ENCODE measurements at places on chromosomes 5 and 9.

- no peak for DNase-seq
Observed at GRCh38 chr5:26690511-26690910, 347.9 kb downstream of the CDH9 start.

DNA sequence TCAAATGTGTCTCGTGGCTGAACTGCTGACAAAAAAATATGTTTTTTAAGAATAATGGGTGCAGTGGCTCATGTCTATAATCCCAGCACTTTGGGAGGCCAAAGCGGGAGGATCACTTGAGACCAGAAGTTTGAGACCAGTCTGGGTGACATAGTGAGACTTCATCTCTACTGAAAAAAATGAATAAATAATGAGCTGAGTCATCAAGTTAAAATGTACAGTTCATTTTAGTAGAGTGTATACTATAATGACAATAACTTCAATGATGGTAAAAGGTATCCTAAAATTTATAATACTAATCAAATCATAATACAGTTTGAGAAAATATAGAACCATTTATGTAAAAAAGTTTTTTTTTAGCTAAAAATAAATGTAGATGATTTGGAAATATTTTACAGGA lies 37.9 kb upstream of the TJP2 start:
- DNase-seq = no peak

GRCh38 chr5:154478224-154478565 lies at the start of gene HAND1:
Gene HAND1 (minus strand): TSS chr5:154478227. CDS start chr5:154478008, 219 bp downstream.
- DNase-seq = no peak

GRCh38 chr9:85723215-85723614 lies 18.5 kb downstream of the AGTPBP1 start:
- DNase-seq = peak; percentile 17

DNA sequence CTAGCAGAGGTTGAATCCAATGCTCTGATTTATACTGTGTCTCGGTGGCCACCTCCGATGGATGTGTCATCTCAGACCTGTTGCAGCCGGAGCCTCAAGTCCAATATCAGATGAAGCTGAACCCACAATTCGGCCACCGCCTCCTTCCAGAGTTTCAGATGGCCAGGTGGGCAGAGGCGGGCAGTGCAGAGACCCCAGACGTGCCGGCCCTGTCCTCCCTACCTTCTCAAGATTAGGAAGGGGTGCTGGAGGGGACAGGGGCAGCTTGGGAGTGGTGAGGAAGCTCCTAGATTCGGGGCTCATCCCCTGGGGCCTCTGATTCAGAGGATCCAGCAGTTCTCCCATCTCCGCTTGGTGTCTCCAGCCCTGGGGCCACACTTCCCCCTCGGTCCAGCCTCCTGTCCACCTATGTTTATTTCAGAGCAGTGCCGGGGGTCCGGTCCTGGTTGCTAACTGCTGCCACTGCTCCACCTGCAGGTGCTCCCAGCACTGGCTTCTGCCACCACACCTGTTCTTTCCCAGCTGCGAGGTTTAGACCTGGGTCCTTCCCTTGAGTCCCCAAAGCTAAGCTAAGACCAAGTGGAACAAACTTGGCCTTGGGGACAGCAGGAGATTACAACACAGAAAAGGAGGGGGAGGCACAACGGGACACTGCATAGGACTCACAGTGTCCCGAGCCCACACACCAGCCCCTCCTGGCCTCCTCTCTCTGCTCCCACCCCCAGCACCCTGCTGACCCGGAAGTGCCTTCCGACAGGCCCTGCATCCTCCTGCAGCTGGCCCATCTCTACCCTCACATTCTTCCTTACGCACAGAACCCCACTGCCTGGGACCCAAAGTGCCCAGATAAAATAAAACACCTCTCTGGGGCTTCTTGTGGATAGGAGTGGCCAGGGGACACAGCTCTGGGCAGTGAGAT lies 81.6 kb downstream of the NTNG2 start:
- no peak for DNase-seq

- no peak for DNase-seq
Observed at GRCh38 chr5:177959315-177959714, 36.7 kb downstream of the PROP1 start.

DNA sequence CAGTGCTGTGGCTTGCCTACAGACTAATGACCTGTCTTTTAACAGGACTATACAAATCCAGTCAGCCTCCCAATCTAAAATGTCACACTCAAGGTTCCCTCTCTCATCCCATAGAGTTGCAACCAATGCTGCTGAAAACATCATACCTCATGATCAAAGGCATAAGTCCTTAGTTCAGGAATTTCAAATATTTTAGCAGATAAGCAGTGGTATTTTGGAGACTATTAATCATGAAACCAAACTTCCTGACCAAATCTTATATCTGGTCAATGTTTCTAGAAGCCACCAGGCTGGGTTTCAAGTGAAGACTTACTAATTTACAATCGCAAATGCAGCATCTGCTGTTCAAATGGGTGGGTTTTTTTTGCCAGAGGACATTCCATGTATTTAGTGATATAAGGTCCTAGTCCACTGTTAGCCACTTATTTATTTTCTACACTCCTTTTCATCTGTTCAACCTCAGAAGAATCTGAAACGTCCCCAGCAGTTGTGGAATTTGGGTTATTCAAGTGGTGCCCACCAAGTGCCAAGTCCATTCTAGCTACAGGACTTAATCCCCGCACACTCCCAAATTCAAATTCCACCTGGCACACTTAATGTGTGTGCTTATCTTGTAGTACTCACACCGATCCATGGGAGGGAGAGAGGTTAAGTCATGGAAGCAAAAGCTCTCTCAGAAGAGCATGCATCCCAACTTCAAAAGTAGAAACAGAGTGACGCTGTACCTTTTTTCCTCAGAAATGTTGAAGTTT lies 5.8 kb downstream of the TAS2R1 start:
- no peak for DNase-seq

GRCh38 chr5:64330728-64331231 lies 165.1 kb downstream of the RNF180 start:
- no peak for DNase-seq

- DNase-seq = no peak
Observed at GRCh38 chr9:99046542-99047071, 58.3 kb upstream of the TGFBR1 start.

DNA sequence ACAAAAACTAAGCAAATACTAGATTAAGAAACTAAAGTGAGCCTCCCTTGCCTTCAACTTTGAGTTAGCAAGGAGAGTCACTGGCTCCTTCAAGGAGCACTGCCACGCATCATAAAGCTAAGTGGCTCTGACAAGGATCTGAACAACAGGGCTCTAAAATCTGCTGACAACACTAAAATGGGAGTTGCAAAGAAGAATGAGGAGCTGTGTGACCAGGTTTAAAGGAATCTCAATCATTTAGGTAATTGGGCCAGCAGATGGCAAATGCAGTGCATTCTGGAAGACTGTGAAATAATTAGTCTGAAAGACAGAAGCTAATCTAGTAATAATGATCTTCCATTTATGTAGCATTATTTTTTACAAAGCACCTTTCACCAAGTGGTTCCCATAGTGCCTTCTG lies 297.0 kb upstream of the TAS2R1 start:
- DNase-seq = no peak

DNA sequence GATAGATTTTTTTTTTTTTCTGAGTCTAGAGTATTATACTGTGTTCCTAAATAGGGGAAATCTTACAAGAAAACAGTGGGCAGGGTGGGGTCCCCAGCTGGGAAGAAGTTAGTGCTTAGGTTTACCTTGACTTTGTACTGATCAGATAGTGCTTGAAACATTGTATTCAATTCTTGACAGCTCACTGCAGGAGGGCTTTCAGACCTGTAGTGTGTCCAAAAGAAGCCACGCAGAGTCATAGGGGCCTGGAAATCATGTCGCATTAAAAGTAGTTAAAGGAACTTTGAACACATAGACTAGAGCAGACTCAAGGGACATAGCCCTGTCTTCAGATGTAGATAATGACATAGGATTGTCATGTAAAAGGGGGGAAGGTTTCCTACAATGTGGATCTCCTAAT lies 215.4 kb upstream of the NR4A3 start:
- DNase-seq = no peak

DNA sequence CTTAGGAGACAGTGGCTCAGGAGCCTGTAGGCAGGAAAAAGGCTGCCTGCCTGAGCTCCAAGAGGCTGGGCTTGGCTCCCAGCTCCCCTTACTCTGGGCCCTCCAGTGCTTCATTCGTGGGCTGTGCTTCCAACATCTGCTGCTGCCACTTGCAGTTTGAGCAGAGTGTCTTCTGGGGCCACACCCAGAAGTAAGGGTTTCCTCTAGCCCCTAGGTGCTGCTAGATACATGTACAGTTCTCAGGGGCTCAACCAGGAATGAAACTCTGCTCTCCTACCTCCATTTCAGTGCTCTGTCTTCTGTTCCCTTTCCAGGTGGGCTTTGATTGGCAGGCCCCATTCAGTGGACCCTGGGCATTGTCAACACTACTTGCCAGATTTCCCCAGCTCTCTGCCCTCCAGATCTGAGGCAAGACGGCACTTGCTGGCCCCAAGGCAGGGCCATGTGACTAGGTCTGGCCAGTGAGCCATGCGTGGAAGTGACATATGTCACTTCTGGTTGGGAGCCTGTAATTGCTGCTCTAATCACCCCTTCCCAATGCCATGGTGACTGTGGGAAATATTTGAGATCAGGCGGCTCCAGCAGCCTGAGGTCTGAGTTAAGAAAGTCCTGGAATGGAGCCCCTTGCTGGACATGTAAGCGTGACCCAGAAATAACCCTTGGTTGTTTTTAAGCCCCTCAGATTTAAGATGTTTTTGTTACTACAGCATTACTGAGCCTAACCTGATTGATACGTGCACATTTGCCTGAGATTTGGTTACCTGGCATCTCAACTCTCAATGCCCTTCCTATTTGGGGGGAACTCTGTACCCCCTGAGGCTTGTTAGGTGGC lies 9.4 kb upstream of the BOD1 start:
- DNase-seq = no peak

DNA sequence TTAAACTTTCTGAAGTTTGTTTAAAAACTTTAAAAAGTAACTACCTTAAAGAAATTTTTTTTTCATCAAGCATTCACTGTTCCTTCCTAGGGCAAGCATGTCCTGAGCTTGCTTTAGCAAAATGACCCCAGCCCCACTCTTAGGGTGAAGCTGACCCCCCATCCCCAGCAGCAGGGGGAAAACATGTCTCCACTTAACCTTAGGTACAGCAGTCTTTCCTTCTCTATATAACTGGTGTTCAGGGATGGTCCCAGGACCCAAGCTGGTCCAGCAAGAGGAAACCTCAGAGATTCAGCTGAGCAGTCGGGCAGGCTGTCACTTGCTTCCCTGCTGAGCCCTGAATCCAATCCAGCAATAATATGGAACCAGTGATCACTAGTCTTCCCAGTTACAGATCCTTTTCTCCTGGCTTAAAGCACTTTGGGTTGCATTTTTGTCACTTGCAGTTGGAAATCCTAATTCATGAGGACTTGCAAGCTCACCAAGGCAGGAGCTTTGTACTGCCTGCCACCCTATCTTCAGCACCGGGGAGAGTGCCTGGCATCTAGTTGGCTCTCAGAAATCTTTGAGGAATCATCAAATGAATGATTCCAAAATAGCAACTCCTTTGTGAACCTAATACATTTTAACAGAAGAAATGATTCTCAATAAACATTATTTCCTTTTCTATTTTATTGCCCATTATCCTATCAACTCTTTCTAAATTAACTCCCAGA lies 91.2 kb downstream of the FSTL4 start:
- DNase-seq = no peak

DNA sequence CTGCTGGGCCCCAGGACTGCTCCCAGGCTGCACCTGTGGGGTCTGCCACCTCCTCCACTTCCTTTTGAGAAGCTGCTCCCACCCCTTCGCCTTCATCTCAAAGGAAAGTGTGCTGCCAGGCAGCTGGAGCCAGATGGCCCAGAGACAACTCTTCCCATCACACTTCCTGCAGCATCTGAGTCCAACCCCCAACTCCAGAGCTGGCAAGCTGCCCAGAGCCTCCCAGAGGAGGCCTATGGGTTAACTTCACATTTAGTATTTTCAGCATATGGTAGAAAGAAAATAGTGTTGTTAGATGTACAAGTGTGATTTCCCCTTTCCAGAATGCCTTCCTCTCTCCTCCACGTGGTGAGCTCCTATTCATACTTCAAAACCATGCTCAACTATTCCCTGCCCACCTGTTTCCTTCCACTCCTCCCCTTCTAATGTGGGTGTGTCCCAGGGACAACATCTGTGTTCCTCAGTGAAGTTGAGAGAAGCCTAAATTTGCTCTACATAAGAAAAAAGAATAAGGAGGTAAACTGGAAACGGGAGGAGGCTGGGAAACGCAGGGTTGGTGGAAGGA lies 38.6 kb upstream of the KCNMB1 start:
- DNase-seq = no peak

GRCh38 chr9:86241216-86241615 lies 18.2 kb downstream of the C9orf153 start:
- peak; percentile 36 for DNase-seq

GRCh38 chr9:89802781-89803355 lies 198.1 kb downstream of the GADD45G start:
- DNase-seq = no peak

- DNase-seq = no peak
Observed at GRCh38 chr5:112333331-112333781, 85.7 kb downstream of the EPB41L4A start.

- no peak for DNase-seq
Observed at GRCh38 chr9:74735761-74736160, 152.0 kb downstream of the TRPM6 start.

DNA sequence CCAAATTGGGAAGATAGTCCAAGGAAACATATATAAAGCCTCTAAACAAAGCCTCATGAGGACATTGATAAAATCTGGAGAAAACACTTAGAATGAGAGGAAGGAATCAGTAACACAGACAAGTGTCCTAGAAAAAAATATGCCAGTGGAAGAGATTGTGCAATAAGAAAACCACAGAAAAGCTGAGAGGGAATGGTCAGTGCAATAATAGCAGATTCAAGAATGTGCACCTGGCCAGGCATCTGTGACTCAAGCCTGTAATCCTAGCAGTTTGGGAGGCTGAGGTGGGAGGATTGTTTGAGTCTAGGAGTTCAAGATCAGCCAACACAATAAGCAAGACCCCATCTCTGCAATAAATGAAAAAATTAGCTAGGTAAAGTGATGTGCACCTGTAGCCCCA lies 691.2 kb upstream of the CDH6 start:
- DNase-seq = no peak

DNA sequence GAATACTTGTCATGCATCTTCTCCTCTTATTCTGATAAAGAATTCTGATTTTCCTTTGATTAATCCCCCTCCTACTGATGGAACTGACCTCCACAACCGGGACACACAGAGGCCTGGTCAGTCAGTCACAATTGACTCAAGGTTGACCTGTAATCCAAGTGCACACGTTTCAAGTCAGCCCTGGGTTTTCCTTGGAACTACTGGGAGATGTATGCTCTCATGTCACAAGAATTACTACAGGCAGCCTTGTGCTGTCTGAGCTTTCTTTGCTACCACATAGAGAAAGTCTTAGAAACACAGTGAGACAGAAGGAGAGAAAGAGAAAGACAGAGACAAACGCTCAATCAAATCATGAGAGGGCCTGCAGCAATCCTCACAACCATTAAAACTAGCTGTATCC lies 345.8 kb downstream of the PDE4D start:
- DNase-seq = no peak

DNA sequence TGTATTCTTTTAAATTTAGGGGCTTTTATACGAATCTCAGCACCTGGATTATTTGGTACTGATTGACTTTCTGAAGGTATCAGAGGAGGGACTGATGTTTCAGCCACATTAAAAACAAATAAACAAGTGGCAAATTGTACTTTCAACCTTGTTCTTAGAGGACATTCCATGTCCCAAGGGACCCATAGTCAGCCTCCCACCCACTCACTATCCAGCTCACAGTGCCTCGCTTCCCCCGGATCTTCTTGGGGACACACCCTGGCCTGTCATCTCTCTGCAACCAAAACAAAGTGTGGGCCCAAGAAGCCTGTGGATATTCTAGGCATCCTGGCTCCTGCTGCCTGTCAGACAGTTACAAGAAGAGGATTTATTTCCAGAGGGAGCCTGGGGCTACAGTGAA lies 8.8 kb upstream of the BOD1 start:
- DNase-seq = no peak
